ENCODE measurements at places on chromosomes 2 and 18.

DNA sequence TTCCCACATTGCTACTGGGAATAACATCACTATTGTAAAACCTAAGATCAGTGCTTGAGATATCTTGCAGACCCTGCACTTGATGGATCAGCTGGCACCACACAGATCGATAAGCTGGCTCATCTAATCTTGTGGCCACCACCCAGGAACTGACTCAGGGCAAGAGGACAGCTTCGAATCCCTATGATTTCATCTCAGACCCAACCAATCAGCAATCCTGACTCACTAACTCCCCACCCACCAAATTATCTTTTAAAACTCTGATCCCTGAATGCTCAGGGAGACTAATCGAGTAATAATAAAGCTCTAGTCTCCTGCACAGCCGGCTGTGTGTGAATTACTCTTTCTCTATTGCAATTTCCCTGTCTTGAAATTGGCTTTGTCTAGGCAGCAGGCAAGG lies 11.3 kb upstream of the TEX44 start:
- DNase-seq: no peak

DNA sequence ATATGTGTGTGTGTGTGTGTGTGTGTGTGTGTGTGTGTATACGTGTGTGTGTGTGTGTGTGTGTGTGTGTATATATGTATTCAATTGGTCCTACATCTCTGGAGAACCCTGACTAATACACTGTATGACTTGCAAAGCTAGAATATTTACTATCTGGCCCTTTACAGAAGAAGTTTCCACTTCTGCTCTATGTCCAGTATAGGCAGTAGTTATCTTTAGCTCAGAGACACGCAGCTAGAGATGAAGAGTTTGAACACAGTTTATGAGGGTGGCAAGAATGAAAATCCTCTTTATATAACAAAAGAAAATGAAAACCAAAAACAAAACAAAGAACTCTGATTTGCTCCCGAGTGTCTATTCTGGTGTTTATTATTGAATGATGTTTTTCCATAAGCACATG lies 201.2 kb downstream of the ASB1 start:
- DNase-seq: no peak

DNA sequence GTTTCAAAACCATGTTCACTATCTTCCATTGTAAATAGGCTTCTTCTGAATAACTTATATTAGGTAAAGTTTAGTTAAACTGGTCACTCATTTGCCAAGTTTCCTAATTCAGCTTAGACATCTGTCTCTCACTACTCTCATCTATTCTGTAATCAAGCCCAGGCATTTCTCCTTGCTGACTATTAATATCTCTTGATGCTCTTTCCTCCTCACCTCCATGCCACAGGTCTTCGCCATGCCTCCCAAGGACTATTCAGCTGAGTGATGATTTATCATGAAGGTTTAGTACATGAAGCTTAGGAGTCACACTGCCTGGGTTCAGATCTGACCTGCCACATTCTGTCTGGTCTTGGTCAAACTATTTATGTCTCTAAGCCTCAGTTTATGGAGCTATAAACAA lies 115.5 kb downstream of the SPOPL start:
- no peak for DNase-seq

GRCh38 chr2:182767578-182767977 lies 51.5 kb downstream of the DNAJC10 start:
- no peak for DNase-seq

DNA sequence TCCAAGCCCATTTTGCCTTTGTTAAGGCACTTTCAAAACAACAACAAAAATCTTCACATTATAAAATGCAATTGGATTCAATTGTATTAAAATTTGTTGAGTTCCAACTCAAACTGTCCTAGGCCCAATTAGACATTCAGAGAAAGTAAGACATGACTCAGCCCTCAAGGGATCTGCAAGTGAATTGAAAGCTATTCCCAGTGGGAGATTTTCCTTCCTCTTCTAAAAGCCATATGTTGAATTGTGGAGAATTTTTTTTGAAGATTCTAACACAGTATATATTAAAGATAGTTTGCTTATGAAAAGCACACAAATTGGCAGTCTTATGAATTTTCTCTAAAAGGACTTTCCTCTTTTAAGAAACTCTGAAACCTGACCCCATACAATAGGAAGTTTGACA lies 268.0 kb upstream of the PARD3B start:
- no peak for DNase-seq

DNA sequence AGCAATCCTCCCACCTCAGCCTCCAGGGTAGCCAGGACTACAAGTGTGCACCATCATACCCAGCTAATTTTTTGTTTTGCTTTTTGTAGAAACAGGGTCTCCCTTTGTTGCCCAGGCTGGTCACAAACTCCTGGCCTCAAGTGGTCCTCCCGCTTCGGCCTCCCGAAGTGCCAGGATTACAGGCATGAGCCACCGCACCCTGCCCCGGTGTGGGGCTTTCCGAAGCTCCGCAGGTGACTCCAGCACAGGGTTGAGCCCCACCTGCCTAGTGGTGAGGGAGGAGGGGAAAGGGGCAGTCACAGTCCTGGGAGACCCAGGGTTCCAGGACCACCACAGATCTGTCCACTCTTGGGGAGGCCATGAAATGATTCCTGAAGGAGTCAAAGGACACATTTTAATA lies 5.2 kb downstream of the PRLH start:
- no peak for DNase-seq

DNA sequence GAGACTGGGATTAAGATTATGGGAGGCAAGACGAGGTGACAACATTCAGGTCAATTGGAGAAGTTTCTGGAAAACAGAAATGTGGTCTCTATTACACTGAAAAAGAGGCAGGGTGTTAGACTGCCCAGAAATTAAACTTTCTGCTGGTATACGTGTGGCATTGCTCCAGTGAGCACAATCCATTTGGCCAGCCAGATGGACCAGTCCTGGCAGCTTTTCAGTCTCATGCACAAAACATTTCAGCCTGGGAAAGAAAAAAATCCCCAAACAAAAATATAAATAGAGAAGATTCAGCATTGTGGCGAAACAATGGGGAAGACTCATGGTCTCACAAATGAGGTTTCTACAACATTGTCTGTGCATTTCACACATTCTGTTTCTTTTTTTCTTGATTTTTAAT lies 113.9 kb downstream of the HNMT start:
- DNase-seq: no peak

GRCh38 chr2:144385381-144385780 lies 134.5 kb downstream of the ZEB2 start:
- DNase-seq: no peak

GRCh38 chr2:203510256-203510940 lies 24.7 kb downstream of the RAPH1 start:
- DNase-seq: no peak

DNA sequence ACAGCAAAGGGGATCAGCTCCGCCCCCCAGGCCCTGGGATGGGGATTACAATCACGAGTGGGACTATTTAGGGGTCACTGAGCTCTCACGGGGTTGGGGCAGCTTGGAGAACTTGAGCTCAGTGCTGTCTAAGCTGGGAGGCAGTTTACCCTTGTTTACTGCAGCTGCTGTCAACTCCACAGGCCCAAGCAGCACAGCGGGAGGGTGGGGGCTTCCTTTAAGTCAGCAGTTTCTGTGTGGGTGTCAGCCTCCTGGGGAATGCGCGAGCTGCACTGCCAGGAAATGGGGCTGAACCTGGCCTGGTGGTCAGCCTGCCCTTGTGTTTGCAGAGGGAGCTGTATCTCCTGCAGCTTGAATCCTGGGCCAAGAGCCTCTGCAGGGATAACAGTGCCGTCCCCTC lies 29.8 kb downstream of the TOGARAM2 start:
- no peak for DNase-seq

- no peak for DNase-seq
Measured at GRCh38 chr18:69648486-69648885, 247.8 kb downstream of the DOK6 start.

GRCh38 chr2:62412347-62412742 lies 93.7 kb downstream of the TMEM17 start:
- DNase-seq: no peak

GRCh38 chr2:56681659-56682396 lies 498.0 kb downstream of the CCDC85A start:
- DNase-seq: no peak

- peak; percentile 8 for DNase-seq
Measured at GRCh38 chr2:138846216-138846821, 66.1 kb upstream of the NXPH2 start.

DNA sequence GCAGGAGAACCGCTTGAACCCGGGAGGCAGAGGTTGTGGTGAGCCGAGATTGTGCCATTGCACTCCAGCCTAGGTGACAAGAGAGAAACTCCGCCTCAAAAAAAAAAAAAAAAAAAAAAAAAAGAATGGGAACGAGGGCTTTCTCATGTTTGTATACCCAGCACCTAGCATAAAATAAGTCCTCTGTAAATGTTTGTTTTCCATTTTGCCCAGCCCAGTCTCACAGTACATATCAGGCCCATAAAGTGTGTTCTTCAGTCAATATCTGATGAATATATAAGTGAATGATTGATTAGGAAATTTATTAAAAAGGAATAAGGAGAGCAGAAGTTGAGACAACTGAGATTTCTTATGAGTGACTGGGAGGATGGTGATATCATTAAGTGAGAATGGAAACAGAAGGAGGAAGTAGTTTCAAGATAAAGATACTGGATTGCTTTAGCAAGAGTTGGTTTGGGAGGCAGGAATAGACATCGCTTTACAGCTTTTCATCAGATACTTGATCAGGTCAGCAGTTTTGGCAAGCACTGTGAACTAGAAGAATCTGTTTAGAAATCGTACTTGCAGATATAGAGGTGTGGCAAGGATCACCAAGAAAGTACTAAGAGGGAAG lies 327.5 kb downstream of the KIAA1328 start:
- no peak for DNase-seq

GRCh38 chr2:46116150-46116549 lies 181.1 kb upstream of the EPAS1 start:
- DNase-seq: no peak

DNA sequence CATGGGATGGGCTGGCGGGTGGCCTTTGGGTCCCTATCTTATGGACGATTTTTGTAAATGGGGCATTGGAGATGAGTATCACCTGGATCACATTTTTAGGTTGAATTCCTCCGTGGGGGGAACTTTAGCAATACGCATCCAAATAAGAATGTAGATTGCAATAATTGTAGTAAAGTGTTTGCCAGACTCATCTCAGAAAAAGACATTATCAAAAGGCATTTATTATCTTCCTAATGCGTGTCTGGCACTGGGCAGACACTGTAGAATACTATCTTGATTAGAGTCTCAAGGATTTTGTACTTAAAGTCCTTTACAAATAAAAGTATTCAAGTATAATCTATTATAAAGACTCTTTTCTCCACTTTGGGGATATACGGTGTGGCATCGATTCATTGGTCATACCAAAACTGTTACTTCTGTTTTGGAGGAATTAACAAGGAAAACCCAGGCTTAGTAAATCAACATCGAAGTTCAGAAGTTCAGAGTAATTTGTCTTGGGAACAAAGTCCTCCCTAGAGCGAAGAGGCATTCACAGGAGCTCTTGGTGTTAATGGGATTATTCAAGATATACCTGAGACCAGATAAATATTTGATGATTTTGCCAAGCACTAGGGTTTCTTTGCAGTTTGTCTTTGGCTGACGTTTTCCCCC lies 578 bp upstream of the ACKR3 start:
- DNase-seq: no peak

DNA sequence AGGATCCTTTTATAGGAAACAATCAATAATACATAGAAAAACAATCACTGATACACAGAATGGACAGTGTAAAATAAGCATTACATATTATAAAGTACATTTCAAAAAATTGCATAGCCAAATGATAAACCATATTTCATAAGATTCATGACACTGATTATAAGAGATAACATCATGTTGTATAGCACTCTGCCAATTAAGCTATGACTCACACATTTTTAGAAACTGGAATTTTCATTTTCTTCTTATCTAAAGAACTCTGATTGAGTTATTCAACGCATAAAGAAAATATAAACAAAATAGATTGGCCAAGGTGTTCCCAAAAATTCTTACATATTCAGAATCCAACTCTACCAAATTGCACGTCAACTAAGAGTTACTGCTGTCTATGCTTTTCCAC lies 5.9 kb downstream of the EPB41L3 start:
- DNase-seq: no peak

GRCh38 chr2:237682856-237683670 lies 55.7 kb downstream of the LRRFIP1 start:
- no peak for DNase-seq

DNA sequence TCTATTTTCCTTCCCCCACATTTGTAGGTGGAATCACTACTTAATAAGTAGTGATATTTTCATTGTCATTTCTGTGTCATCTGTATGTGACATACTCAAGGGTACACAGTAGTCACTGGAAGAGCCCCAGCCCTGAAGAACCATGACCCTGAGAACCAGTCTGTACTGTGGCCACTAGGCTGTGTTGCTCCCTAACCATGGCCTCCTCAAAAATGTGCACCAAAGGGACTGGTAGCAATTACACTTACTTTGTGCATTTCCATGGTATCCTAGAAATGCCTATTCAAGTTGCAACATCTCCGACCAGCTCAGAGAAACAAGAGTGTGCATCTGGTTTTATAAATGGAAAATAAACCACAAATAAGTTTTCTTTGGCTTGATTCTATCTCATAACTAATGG lies 155.1 kb downstream of the DOCK10 start:
- no peak for DNase-seq

DNA sequence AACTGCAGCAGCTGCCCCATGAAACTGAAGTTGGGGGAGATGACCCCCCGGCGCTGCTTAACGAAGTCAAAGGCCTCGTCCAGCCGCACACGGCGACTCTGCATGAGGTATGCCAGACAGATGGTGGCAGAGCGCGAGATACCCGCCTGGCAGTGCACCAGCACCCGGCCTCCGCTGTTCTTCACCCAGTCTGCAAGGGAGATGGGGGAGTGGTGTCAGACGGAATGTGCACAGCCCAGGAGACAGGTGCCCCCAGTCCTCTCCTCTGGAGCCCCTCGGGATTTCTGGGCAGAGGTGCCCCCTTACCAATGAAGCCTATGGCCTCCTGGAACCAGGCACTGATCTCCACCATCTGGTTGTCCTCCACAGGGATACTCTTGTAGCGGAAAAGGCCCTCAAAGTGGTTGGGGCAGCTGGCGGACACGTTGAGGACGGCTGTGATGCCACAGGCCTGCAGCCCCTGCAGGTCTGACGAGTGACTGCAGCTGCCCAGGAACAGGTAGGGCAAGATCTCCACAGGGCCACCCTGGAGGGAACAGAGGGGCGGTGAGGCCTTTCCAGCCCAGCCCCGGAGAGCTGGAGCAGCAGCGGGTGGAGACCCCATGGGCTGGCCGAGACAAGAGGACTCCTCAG lies 1.3 kb downstream of the DUSP2 start:
- DNase-seq: no peak

- no peak for DNase-seq
Measured at GRCh38 chr18:2985628-2986027, 27.3 kb downstream of the LPIN2 start.

DNA sequence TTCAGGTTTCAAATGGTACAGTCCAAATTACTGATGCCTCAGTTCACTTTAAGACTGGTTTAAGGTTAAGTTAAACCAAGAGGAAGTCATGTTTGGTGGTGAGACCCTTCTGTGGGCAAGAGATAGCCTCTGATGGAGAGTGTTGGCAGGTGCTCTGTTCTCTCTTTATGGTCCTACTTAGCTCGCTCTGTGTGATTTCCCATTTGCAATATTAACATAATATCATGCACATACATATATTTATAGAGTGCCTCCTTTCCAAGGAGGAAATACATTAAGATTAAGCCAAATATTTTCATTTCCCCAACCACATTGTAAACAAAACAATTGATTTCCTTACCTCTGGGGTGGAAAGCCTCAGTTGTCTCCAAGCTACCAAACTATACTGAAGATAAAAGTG lies 222.4 kb downstream of the PIK3C3 start:
- DNase-seq: no peak

GRCh38 chr2:219570924-219571310 lies 422 bp downstream of the OBSL1 start:
- no peak for DNase-seq

- no peak for DNase-seq
Measured at GRCh38 chr18:40413160-40413559, 1541.9 kb upstream of the PIK3C3 start.
